Mesothelial cell of epicardium (in vitro differentiated cells): ENCODE measurements at places on chromosomes 2 and 18.

DNA sequence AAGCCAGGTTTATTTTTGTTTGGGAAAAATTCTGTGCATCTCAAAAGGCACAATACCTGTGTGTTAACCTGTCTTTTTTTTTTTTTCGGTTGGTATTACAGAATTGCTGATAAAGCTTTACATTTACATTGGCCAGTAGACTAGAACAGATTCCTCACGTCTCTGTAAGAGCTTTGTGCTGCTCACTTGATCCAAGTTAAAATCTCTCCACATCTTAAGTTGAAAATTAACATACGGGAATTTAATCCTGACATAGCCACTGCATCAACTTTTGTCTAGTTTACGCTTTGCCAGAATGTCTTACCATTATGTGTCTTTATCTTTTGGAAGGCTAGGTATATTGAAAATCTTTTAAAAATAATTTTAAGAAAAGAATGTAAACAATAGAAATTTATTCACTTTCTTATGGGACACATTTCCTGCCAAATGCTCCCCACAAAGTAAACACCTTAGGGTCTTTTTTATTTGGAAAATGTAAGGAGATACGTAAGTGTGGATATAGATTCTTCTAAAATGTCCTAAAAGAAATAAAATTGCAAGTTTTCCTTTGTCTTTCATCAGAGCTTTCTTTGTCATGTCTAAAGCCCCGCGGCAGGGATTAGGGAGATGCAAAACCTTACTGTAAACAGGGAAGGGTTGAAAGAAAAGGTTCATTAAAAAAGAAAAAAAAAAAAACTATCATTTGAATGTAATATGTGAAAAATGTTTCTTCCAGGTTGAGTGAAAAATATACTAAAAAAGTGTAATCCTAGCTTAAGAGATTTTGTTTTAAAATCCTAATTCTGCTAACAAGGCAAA lies 912.8 kb downstream of the NRXN1 start:
- no peak for DNase-seq

- no peak for DNase-seq
Measured at GRCh38 chr2:201182650-201183364, at the start of gene CASP10. CASP10 (plus strand) TSS chr2:201183141; CDS start chr2:201185778, 2,637 bp downstream.

- DNase-seq, result no peak
Measured at GRCh38 chr2:239175181-239175580, 225.6 kb downstream of the HDAC4 start.

DNA sequence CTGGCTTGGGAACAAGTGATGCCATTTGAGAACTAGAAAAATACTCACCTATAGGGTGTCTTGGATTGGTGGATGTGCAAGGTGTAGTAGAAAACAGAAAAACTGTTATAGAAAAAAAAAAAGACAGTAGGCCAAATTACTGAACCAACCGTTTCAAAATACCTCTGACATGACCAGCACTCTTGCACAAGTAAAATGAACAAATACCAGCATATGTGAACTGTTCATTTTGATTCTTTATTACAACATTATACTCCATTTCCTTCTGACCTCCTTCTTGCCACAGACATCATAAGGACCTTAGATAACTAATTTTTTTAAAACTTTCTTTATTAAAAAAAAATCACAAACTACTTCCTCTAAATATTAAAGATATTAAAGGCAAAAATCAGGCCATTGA lies 125.5 kb downstream of the ATAD2B start:
- DNase-seq, result no peak

DNA sequence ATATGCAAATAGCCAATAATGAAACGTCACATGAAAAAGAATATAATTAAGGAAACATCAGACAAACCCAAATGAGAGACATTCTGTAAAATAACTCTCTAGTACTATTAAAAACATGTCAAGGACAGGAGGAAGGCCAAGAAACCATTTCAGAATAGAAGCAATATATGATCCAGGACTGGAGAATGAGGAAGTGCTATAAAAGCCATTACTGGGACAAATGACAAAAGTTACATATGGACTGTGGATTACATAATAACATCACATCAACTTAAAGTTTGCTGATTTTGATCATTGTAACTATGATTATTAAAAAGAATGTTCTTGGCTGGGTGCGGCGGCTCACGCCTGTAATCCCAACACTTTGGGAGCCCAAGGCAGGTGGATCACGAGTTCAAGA lies 81.3 kb downstream of the CRACDL start:
- DNase-seq, result no peak
